ENCODE measurements at places on chromosomes 6 and 20.

DNA sequence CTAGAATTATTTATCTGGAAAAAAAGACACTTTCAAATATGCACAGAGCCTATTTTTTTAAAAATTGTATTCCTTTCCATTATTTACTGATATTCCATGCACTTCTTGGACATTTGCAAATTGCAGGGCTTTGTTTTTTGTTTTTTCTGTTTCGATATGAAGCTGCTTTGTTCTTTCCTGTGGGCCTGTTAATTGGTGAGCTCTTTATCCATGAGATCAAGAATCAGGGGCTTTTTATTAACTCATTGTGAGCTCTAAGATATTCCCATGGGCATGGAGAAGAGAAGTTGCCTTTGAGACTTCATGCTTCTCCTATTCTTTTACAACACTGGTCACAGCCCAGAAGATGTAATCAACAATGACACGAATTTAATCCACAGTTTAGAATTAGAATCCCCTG lies 145.1 kb downstream of the SAMD5 start:
- H3K27me3 ChIP-seq = no peaks in the 10 kb centered on the region
- DNase-seq = no peak
- H3K4me1 ChIP-seq = peaks cover 7% of the 10 kb centered on the region
- no peak overlapping the region for H3K27ac ChIP-seq
- H3K4me3 ChIP-seq = no peak overlapping the region

DNA sequence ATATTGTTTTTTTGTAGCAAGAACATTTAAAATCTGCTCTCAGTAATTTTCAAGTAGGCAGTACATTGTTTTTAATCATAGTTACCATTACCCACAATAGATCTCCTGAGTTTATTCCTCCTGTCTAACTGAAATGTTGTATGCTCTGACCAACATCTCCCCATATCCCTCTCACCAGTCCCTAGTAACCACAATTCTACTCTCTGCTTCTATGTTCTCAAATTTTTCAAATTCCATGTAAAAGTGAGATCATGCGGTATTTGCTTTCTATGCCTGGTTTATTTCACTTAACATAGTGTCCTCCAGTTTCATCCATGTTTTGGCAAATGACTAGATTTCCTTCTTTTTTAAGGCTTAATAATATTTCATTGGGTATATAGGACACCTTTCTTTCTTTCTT lies 300.5 kb downstream of the KCNQ5 start:
- H3K4me3 ChIP-seq = no peak overlapping the region
- H3K36me3 ChIP-seq = no peaks in the 10 kb centered on the region
- H3K27ac ChIP-seq = no peak overlapping the region

DNA sequence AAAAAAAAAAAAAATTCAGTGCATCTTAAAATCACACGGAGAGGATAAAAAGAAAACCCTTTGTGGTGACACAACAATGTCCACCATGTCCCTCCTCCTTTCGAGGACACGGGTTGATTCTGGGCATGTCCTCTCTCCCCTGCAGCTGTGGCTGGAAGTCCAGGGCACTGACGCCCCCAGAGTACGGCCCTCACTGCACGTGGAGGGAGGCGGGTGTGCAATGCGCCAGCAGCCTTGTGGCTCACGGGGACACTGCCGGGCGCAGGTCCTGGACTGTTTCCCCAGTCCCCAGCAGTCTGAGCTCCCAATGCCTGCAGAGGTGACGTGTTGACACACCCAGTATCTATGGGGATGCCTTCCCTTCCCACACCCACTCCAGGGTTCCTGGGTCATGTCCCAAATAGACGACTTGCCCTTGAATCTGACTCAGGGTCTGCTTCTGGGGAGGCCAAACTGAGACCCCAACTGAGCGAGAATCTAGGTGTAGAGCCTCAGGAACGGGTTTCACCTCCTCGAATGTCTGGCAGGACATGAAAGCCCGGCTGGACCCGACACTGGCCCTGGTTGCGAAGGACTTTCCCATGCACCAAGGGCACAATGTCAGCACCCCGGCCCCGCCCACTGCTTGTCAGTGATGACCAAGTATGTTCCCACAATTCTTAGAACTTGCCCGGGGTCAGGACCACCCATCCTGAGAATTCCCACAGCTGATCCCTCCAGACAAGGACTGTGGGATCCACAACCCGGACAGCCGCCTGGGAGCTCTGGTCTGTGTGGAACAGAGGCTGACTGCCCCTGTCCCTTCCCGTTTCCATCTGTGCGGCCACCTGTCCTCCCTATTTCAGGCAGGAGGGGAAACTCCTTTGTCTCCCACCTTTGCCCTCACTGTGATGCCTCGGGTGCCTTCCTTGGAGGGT lies 425.1 kb upstream of the SULF2 start:
- no peak for DNase-seq
- no peak overlapping the region for H3K27ac ChIP-seq
- no peaks in the 10 kb centered on the region for H3K27me3 ChIP-seq
- H3K4me3 ChIP-seq = no peak overlapping the region
- no peaks in the 10 kb centered on the region for H3K36me3 ChIP-seq

DNA sequence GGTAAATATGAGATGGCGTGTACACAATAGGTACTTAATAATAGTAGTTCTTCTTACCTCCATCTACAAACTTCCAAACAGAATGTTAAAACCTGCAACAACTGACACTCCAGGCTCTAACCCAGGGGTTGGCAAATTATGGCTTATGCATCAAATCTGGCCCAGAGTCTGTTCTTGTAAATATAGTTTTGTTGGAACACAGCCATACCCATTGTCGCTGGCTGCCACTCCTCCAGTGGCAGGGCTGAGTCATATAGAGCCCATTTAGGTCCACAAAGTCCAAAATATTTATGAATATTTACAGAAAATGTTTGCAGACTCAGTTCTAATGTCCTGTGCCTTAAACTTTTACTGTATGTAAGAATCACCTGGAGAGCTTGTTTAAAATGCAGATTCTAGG lies 69.9 kb upstream of the BTBD3 start:
- H3K4me1 ChIP-seq = 0 out of 2 replicates have a peak, but pooled peaks cover 2% of the 10 kb centered on the region
- no peak overlapping the region for H3K27ac ChIP-seq
- no peak overlapping the region for H3K4me3 ChIP-seq
- no peak for DNase-seq
- H3K27me3 ChIP-seq = no peaks in the 10 kb centered on the region

GRCh38 chr6:97123112-97123511 lies 159.9 kb downstream of the MMS22L start:
- no peak for DNase-seq
- H3K36me3 ChIP-seq = no peaks in the 10 kb centered on the region
- H3K4me3 ChIP-seq = no peak overlapping the region
- H3K27ac ChIP-seq = no peak overlapping the region
- H3K27me3 ChIP-seq = no peaks in the 10 kb centered on the region

DNA sequence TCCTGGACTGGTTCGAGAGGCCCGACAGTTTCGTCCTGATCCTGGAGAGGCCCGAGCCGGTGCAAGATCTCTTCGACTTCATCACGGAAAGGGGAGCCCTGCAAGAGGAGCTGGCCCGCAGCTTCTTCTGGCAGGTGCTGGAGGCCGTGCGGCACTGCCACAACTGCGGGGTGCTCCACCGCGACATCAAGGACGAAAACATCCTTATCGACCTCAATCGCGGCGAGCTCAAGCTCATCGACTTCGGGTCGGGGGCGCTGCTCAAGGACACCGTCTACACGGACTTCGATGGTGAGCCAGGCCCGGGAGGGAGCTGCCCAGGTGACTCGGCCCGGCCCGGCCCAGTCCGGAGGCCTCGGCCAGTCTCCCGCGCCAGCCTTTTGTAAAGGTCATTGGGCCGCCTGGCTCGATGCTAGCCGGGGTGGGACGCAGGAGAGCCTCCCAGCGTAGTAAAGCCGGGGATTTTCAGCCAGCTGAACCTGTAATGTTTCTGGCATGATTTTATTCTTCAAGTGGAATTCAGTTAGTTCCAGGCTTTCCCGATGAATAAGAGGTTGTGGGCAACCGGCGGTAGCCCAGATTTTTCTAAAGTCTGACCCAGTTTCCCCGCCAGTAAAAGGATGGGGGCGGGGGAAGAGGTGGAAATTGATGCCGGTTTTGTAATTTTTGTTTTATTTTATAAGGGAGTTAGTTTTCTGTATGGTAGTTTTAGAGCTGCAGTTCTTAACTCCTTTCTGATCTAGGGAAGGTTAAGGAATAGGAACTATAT lies 1.4 kb downstream of the PIM1 start:
- peak overlapping the region; percentile 77 for H3K4me3 ChIP-seq
- H3K36me3 ChIP-seq = peaks cover 26% of the 10 kb centered on the region
- DNase-seq = no peak
- no peaks in the 10 kb centered on the region for H3K27me3 ChIP-seq

DNA sequence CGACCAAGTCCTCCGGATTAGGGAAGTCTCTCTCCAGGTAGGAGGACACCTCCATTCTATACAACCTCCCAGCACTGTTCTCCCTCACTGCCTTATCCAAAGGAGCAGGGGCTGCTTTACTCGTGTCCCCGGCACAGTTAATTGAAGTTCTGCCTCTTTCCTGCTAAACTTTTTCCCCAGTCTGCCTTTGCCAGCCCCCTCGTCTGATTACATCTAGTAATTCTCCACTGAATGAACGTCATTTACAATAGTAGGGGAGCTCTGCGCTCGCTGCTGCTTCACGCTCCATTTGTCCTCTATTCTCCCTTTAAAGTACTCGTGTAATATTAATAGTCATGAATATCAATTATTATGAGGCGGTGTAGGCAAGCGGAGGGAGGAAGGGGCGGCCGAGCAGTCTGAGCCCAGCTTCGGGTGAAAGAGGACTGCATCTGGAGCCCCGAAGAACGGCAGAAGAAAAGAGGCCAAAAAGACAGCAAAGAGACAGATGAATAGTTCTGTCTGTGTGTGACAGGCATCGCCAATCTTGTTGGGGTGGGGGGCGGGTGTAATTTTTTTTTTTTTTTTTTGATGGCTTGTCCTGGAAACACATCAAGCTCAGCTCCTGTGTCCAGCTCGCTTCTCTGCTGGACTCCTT lies 2.9 kb downstream of the TFAP2B start:
- no peaks in the 10 kb centered on the region for H3K4me1 ChIP-seq
- H3K27me3 ChIP-seq = no peaks in the 10 kb centered on the region
- H3K36me3 ChIP-seq = no peaks in the 10 kb centered on the region

DNA sequence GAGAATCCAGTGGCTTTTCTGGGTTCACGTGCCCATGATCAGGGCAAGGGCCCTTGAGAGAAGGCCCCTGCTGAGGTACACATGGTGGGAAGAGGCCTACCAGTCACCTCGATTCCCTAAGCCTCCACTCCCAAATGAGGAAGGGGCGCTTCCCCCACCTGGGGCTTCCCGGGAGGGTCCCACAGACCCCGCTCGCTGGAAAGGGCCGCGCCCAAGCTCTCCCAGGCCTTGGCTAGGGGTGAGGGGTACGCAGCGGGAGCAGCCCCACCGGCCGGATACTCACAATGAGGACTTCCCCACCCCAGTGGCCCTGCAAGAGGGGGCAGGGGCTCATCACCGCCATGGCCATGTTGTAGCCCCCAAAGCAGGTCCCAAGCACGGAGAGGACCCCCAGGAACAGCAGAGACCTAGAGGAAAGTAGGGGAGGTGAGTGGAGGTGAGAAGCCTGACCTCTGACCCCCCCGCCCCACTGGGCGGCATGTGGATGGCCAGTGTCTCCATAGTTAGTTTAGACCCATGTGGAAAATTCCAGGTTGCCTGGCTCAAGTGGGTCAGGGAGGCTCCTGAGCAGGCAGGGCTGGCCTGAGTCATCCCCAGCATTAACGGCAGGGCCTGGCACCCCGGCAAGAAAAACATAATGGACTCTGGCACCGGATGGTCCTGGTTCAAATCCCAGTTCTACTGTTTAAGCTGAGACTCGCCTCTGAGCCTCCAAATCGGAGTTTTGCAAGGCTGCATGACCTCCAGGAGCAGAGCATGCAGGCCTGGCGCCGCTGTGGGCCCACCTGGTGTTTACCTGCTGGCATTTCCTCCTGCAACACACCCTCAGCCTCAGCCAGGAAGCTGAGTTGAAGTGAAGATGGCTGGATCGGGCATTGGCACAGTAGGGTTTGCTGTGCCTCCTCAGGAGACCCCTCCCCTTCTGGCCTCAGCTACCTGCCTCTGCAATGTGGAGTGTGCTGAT lies 6.6 kb downstream of the SLC52A3 start:
- no peak for DNase-seq
- no peak overlapping the region for H3K27ac ChIP-seq
- H3K4me1 ChIP-seq = no peaks in the 10 kb centered on the region
- H3K4me3 ChIP-seq = no peak overlapping the region
- peaks cover 15% of the 10 kb centered on the region for H3K36me3 ChIP-seq

DNA sequence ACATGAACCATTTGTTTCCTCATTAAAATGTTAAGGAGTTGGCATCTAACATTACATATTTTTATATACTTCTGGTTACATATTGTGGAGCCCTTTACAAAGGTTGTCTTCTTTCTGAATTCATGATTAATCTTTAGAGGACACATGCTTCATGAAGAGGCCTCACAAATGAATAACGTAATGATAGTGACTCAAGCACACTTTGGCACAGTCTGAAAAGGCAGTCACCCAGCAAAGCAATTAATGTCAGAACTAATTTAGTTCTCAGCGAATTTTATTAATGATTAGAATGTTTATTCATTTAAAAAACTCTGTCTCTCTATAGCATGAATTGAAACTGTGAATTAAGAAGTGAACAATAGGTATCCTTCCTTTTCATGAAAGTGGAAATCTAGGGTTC lies 854.2 kb downstream of the PHF3 start:
- H3K36me3 ChIP-seq = no peaks in the 10 kb centered on the region
- H3K4me3 ChIP-seq = no peak overlapping the region
- no peak for DNase-seq
- no peaks in the 10 kb centered on the region for H3K27me3 ChIP-seq
- no peaks in the 10 kb centered on the region for H3K4me1 ChIP-seq
- H3K27ac ChIP-seq = no peak overlapping the region

DNA sequence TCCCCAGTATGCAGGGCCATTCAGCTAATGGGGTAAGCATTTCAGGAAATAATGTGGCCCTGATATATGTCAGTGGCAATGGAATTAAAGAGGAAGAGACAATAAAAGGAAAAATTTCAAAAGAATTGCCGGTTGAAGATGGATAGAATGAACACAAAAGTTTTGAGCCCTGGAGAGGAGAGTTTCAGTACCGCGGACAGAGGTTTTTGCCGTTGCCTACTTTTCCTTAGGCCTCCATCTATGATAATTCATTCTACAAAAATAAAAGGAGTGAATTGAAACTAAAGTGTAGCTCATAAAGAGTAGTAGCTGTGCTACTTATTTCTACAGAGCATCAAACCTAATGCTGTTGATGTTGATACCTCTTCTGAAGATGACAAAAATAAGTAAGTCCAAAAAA lies 140.7 kb downstream of the RNASET2 start:
- H3K36me3 ChIP-seq = no peaks in the 10 kb centered on the region
- H3K27ac ChIP-seq = no peak overlapping the region
- DNase-seq = no peak

- H3K36me3 ChIP-seq = no peaks in the 10 kb centered on the region
- DNase-seq = peak; percentile 19
- no peak overlapping the region for H3K27ac ChIP-seq
- peaks cover 34% of the 10 kb centered on the region for H3K27me3 ChIP-seq
Observed at GRCh38 chr6:40791004-40791403, 203.8 kb upstream of the LRFN2 start.

GRCh38 chr6:163395122-163395830 lies 19.2 kb upstream of the QKI start:
- no peaks in the 10 kb centered on the region for H3K27me3 ChIP-seq
- H3K27ac ChIP-seq = no peak overlapping the region
- peaks cover 27% of the 10 kb centered on the region for H3K4me1 ChIP-seq
- no peak overlapping the region for H3K4me3 ChIP-seq
- no peaks in the 10 kb centered on the region for H3K36me3 ChIP-seq
- no peak for DNase-seq

GRCh38 chr6:28506807-28507475 lies 8.7 kb downstream of the GPX6 start:
- no peaks in the 10 kb centered on the region for H3K36me3 ChIP-seq
- H3K27me3 ChIP-seq = no peaks in the 10 kb centered on the region
- H3K4me1 ChIP-seq = no peaks in the 10 kb centered on the region
- H3K4me3 ChIP-seq = no peak overlapping the region
- no peak for DNase-seq

Measured in HCT116 (cell line).